ELR (cell line): ENCODE measurements at places on chromosomes 1 and 21.

DNA sequence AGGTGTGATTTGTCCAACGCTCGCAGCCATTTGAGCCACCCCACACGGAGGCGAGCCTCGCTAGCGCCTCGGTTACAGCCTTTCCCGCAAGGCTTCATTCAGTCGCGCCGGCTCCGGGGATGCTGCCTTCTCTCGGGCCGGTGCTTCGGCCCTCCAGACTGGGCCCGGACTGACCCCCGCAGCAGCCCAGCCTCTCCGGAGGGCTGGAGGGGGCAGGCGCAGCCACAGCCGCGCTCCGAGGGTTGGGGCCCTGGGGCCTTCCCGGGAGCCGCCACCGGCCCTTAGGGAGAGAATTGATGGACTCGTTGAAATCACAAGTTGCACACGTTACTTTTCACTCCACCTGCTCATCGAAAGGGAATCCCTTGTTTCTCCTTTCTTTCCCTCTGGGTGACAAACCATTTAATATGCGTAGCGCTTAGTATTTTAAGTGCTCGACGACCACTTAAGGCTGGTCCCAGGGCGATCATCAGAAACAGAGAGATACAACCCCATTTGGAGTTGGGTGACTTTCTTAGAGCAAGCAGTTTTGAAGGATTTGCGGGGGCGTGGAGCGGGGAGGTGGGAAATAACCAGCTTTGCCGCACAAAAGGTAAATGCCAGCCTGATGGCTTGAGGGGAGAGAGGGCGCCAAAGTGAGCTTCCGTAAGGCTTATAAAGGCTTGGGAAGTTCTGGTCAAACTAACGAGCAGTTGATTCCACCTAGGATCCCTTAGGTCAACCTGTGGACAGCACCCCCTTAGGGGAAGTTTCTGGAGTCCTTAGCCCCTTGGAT, 24.6 kb upstream of the ENAH start:
- DNase-seq, result no peak

GRCh38 chr1:44239331-44239960, 26.2 kb downstream of the DMAP1 start:
- peak; percentile 82 for DNase-seq

DNA sequence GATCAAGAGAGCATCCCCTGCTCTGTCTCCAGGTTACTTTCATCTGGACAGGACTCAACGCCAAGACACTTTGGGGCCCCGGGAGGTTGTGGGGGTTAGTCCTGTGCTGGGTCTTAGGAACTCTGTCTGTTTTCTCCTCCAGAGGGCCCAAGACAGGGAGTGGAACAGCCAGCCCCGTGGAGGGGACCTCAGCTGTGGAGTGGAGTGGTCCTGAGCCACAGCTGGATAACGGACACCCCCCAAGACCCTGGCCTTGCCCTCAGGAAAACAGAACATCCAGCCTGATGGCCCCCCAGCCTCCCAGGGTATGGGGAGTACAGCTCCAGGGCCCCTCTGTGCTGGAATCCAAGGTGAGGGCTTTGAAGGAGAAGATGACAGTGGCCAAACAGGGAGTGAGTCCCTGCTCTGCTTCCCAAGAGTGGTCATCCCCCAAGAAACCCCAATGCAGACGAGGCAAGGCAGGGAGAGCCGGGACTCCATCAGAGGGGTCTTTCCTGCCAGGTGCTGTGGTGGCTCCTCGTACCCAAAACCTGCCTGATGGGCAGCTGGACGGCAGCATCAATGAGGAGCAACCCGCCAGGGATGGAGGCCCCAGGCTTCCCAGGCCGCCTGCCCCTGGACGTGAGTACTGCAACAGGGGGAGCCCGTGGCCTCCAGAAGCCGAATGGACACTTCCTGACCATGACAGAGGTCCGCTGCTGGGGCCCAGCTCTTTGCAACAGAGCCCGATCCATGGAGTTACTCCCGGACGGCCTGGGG, 3.5 kb downstream of the KIAA1614 start:
- no peak for DNase-seq

GRCh38 chr21:40923407-40923806, 76.4 kb upstream of the DSCAM start:
- DNase-seq, result no peak

- DNase-seq, result peak; percentile 39
These were observed 47.3 kb upstream of the CNN3 start for GRCh38 chr1:94974241-94974640.

GRCh38 chr1:154867064-154867825, 2.8 kb downstream of the KCNN3 start:
- DNase-seq, result peak; percentile 91

- DNase-seq, result peak; percentile 37
These were observed 47.8 kb downstream of the PACC1 start for GRCh38 chr1:212366901-212367300.

DNA sequence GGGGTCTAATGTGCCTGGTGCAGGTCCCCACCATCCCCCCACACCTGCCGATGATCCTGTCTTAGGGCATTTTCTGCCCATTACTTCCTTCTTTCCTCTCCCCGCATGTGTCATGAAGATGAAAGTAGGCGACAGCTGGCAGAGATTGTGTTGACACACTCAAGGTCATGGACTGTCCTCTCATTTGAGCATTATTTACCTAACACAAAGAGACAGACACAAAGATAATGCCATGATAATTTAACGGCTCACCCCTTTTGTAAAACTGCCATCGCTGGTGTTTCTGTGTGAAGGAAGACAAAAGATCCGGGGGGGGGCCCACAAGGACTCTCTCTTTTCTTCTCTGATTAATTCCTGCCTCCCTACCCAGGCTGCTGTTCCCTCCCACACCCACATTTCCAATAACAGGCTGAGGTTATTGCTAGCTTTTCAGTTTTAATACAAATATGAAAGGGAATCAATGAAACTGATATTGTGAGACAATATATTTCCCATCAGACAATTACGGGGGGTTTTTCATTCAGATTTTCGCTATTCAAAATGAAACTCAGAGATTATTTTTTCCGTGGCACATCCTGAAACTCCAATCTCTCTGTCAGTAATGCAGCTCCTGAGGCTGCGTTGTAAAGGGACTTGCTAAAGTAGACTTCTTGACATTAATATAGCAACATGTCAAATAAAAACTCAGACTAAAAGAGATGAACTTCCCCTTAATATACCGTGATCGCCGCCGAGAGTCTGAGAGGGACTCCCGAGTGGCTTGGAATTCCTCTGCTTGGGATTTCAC, 561.1 kb downstream of the NPHP4 start:
- DNase-seq, result no peak

DNA sequence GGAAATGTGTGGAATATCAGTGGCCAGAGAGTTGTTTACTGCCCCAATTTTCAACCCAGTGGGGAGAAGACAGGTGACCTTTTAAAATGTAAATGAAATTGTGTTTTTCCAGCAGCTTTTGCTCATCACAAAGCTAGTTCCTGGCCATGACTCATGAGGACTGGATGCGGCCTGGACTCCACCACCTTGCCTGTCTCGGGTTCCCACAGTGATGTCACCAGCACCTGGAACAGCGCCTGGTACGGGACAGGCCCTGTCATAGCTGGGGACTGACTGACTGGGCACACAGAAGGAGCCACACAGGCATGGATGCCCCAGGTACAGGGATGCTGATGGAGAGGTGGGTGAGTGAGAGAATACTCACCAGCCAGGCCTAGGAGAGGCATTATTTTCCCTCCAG, 277.1 kb downstream of the AJAP1 start:
- no peak for DNase-seq

DNA sequence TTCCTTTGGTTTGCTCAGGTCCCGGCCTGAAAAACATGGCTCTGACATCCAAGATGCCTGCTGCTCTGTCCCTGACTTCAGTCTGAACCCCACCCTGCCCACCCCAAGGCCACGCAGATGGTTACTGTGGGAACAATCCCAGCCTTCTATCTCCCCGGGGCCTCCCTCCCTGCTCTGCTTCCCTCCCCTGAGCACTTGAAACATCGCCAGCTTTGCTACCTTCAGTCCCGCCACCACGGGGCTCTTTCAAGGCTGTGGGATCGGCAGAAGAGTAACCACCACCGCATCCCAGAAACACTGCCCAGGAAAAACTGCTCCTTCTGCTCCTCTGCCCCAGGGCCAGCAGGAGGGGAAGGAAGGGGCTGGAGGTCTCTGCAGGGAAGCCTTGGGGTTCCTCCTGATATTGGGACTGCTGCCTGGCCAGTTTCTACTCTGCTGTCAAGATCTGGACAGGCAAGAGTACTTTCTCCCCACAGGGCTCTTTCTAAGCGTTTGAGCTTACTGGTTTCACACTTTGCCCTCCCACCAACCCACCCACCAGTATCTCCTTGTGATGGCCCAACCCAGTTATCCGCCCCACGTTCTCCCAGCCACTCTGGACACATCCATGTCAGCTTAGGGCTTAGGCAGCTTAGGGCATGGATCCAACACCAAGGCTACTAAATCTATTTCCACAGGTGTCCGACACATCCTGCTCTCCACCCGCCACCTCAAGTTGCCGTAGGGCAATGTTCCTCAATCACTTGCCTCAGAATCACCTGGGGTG, 8.4 kb downstream of the ETNK2 start:
- DNase-seq, result no peak

GRCh38 chr1:98221923-98222322, 301.1 kb upstream of the DPYD start:
- peak; percentile 17 for DNase-seq

DNA sequence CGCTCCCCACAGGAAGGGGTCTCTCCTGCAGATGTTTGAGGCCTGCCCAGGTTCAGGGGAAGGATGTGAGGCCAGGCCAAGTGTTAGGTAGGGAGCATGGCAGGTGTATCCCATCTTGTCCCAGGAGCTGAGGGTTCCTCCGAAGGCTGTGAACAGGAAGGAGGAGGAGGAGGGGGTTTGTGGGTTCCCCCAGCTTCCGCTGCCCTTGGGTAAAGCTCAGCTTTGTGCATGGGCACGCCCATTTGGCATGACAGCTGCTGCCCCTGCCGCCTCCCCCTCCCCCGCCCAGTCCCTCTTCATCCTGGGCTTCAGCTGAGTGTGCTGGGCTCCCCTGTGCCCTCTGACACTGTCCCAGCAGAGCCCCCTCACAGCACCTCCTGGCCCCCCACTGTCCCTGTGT, 25.5 kb downstream of the TNFRSF8 start:
- DNase-seq, result no peak

DNA sequence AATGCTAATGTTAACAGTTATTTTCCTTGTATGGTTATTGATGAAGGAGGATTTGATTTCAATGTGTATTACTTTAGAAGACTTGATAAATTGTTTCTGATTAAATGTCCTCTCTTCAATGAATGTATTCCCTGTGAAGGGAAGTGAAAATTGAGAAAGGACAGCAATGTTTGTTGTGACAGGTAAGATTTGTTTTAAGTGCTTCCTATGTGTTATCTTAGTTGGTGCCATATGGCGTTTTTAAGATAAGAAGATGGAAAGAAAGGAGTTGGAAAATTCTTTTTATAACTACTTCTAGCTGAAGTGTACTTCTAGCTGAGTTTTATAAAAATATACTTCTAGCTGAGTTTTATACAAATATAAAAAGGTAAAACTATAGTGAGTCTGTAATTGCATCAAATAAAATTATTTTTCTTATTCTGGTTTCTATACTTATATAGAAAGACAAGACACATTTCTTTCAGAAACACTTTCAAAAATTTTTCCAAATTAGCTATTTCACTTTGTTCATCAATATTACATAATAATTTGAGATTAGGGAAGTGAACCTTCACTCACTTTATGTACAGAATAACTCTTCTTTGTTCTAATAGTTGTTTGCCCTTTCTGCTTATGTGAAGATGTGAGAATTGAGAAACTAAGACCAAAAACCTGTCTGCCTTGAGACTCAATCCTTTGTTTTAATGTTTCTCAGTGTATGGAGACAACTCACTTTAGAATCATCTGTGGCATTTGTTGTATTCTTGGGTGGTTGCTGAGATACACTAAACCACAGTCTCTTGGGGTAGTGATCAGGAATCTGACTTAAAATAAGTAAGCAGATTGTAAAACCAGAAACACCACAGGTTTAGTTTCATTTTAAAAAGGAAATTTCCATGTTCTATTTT, 382.9 kb upstream of the B3GALT2 start:
- DNase-seq, result peak; percentile 63

DNA sequence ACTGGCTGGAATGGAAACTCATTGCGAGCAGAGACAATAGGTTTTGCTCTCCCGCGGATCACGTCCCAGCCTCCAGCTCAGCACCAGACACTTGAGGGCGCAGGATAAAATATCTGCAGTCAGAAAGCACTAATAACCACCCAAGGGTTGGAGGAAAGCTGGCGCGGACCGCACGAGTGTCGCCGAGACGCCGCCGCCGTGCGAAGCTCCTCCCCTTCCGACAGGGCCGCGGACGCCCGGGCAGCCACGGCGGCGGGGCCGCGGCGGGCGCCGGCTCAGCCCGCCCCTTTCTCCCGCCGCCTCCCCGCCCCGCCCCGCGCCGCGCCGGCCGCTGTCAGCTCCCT, at the start of gene CMPK1:
TSS of gene CMPK1 (plus strand) at position 213 of the 344 bp plus-strand sequence. CDS start 156 bp downstream, outside the sequence.
- peak; percentile 86 for DNase-seq

DNA sequence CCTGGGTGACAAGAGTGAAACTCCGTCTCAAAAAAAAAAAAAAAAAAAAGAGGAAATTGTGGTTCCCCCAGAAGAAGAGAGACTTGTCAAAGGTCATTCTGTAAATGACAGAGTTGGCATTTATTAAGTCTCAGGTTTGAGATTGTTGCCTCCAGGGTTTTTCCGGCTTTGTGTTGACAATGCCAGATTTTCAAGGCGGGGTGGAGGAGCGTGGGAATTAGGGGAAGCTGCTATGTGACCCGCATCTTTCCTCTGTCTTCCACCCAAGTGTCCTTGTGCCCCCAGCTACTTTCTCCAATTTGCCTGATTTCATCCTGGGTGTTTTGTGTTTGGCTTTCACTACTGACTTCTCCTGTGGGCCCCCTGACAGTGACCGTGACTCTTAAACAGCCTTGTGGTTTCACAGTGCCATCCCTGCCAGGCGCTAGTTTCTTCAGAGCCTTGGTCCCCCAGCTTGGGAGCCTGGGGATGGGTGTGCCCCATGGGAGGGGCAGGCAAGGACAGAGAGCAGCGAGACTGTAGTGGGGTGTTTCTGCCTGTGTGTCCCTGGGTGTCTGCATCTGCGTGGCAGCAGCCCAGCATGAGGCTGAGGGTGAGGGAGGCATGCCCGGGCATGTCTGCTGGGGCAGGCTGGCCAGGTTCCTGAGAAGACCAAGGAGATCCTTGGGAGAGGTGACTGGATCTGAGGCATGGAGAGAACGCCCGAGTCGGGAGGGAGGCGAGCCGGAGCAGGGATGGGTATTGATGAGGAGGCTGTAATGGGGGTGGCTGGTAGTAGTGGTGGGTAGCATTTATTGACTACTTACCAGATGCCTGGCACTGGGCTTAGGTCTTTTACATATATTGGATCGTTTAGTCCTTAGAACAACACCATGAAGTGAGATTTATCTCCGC, 46.3 kb downstream of the IER5 start:
- DNase-seq, result no peak

- no peak for DNase-seq
These were observed 29.0 kb upstream of the RHOU start for GRCh38 chr1:228706305-228706704.

GRCh38 chr21:45292399-45293219, 4.9 kb upstream of the POFUT2 start:
- peak; percentile 90 for DNase-seq

GRCh38 chr1:67715819-67716218, 30.8 kb downstream of the GADD45A start:
- no peak for DNase-seq
